ENCODE measurements at places on chromosomes 1 and 21.

DNA sequence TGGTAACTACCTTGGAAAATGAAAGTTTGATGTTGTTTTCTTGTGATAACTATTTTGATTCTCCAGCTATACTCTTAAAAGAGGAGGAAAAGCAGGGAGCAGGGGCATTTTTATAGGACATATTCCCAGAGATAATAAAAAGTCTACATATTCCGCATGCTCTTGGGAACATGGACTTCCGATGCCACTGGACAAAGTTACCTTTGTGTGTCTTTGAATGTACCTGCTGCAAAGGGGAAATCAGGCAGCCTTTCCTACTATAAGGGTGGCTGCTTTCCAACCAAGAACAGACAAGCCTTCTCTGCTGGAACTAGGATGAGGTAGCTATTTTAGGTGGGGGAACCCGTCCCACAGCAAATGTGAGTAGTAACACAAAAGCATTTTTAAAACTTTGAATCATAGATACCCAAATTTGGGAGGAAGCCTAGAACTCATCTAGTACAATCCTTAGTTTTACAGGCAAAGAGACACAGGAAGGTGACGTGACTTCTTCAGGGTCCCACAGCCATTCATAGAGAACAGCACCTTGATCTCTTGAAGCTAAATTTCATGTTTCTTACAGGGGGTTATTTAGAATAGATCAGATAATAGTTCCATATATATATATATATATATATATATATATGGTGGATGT, 179.9 kb downstream of the FASLG start:
- H3K4me1 ChIP-seq = no peaks in the 10 kb centered on the region
- no peaks in the 10 kb centered on the region for H3K27me3 ChIP-seq

- no peak overlapping the region for H3K4me3 ChIP-seq
- H3K27ac ChIP-seq = no peak overlapping the region
- no peaks in the 10 kb centered on the region for H3K4me1 ChIP-seq
- DNase-seq = no peak
These were observed 514 bp downstream of the FAM43B start for GRCh38 chr1:20552728-20553445.

GRCh38 chr1:66283622-66284041, 250.3 kb upstream of the SGIP1 start:
- H3K4me1 ChIP-seq = peaks cover 3% of the 10 kb centered on the region
- DNase-seq = no peak
- H3K36me3 ChIP-seq = no peaks in the 10 kb centered on the region
- no peak overlapping the region for H3K4me3 ChIP-seq

GRCh38 chr1:8970870-8971337, 25.2 kb downstream of the CA6 start:
- no peaks in the 10 kb centered on the region for H3K36me3 ChIP-seq
- DNase-seq = no peak
- H3K4me3 ChIP-seq = no peak overlapping the region
- no peaks in the 10 kb centered on the region for H3K4me1 ChIP-seq

- no peak overlapping the region for H3K27ac ChIP-seq
- no peaks in the 10 kb centered on the region for H3K36me3 ChIP-seq
- no peak overlapping the region for H3K4me3 ChIP-seq
- no peak for DNase-seq
- H3K27me3 ChIP-seq = no peaks in the 10 kb centered on the region
- no peaks in the 10 kb centered on the region for H3K4me1 ChIP-seq
These were observed 20.2 kb downstream of the PCSK9 start for GRCh38 chr1:55059302-55060132.

DNA sequence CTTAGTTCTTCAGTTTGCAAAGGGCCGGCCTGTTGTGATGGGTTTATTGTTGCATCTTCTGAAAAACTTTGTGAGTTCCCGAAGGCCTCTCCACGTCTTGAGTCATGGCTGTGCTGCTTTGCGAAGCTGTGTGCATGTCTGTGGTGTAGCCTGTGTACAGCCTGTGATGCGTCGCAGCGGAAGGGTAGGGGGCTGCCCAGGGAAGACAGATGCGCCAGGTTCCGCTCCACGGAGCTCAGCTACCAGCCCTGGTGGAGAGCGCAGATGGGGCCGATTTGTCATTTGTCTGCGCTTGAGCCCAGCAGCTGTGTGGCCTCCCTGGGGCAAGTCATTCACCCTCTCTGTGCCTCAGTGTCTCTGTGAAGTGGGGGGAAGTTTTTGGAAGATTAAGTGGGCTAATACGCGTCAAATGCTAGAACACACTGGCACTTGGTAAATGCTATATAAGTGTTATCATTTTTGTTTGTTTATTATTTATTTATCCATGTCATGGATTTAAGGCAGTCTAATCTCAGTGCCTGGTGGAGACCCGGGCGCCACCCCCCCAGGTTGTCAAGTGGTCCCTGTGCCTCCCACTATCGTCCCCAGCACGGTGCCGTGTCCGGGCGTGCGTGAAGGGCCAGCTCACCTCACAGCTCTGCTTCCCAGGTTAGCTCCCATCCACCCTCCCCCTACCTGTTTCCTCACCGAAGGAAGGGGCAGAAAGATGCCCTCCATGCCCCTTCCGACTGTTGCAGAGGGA, 8.4 kb downstream of the PDE9A start:
- H3K27ac ChIP-seq = no peak overlapping the region
- H3K36me3 ChIP-seq = no peaks in the 10 kb centered on the region
- DNase-seq = no peak
- H3K4me1 ChIP-seq = no peaks in the 10 kb centered on the region
- no peaks in the 10 kb centered on the region for H3K27me3 ChIP-seq
